ENCODE measurements at places on chromosomes 3 and 15. TPM values are rescaled to one million over a fixed set of nuclear protein-coding genes. Genes with fewer than 3 reads are reported as not detected.

- peaks cover 16% of the 10 kb centered on the region for H3K4me1 ChIP-seq
- DNase-seq, result no peak
- no peak overlapping the region for H3K27ac ChIP-seq
Measured at GRCh38 chr15:48722764-48723661, 77.5 kb upstream of the FBN1 start.

The PKM gene
- 261 TPM for total RNA-seq

The SI gene
- not detected for total RNA-seq

DNA sequence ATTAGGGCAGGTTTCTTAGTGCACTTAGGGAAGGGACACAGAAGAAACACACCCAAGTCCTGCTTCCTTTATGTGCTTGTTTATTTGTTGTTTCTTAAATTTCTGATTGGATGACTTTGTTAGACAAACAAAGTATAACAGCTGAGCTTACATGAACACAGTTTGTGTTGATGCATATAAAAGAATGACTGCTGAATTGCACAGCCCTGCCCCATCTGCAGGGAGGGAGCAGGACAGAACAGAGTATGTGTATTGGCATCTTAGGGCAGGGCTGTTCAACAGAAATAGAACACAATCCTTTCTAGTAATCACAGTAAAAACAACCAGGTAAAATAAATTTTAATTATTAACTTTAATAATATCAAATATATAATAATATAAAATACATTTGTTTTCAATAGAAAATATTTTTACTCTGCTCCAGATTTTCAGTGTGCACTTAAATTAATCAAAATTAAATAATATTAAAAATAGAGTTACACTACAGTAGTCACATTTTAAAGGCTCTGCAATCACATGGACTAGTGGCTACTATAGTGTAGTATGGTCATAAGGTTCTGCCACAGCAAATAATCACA lies 198.4 kb downstream of the ZNF621 start:
- DNase-seq, result no peak
- no peaks in the 10 kb centered on the region for H3K4me1 ChIP-seq
- no peak overlapping the region for H3K27ac ChIP-seq
- H3K4me3 ChIP-seq, result no peak overlapping the region
- H3K36me3 ChIP-seq, result no peaks in the 10 kb centered on the region

DNA sequence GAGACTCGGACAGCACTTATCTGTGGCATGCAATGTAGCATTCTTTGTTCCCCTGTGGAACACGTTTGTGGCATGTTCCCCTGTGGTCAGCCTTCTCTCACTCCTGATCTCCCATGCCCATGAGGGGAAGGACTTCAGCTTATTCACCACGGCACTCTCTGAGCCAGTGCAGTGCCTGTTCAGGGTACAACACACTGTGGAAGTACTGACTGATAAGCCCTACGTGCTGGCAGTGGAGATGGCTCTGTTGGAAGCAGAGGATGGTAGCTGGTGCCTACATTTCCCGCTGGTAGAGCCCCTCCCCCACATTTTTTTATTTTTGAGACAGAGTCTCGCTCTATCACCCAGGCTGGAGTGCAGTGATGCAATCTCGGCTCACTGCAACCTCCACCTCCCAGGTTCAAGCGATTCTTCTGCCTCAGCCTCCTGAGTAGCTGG lies 43.5 kb upstream of the ETV5 start:
- no peaks in the 10 kb centered on the region for H3K36me3 ChIP-seq
- no peak for DNase-seq
- H3K4me1 ChIP-seq, result no peaks in the 10 kb centered on the region
- no peak overlapping the region for H3K27ac ChIP-seq
- H3K27me3 ChIP-seq, result no peaks in the 10 kb centered on the region

- no peaks in the 10 kb centered on the region for H3K36me3 ChIP-seq
- no peak overlapping the region for H3K27ac ChIP-seq
- H3K4me3 ChIP-seq, result no peak overlapping the region
- H3K27me3 ChIP-seq, result no peaks in the 10 kb centered on the region
Measured at GRCh38 chr3:43765521-43765971, 74.8 kb downstream of the ABHD5 start.

The FBXO40 gene
- total RNA-seq, result not detected

DNA sequence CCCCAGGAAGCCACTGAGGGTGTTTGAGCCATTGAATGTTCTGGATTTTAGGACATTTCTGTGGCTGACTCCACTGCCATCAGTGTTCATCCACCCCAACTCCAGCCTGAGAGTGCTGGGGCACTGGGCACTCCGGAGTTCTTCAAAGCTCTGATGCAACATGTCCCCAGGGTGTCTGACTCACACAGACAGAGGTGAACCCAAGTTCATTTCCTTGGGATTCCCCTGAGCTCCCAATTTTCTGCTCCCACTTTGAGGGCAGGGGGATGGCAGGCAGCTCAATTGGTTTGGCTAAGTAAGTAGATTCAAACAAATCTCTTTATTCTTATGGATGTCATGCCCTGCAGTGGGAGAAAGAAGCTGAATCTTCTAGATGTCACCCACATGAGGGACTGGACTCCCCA lies 2.2 kb downstream of the STRA6 start:
- H3K27me3 ChIP-seq, result no peaks in the 10 kb centered on the region
- DNase-seq, result peak; percentile 65
- peaks cover 26% of the 10 kb centered on the region for H3K4me1 ChIP-seq
- H3K27ac ChIP-seq, result no peak overlapping the region

GRCh38 chr15:92384381-92384780 lies 9.3 kb upstream of the ST8SIA2 start:
- H3K27ac ChIP-seq, result no peak overlapping the region
- no peak for DNase-seq
- no peak overlapping the region for H3K4me3 ChIP-seq
- H3K27me3 ChIP-seq, result no peaks in the 10 kb centered on the region

- H3K36me3 ChIP-seq, result peaks cover 25% of the 10 kb centered on the region
- no peaks in the 10 kb centered on the region for H3K4me1 ChIP-seq
- H3K27ac ChIP-seq, result no peak overlapping the region
Measured at GRCh38 chr15:58880320-58880719, 53.2 kb downstream of the SLTM start.

The OSTN gene
- total RNA-seq, result not detected

DNA sequence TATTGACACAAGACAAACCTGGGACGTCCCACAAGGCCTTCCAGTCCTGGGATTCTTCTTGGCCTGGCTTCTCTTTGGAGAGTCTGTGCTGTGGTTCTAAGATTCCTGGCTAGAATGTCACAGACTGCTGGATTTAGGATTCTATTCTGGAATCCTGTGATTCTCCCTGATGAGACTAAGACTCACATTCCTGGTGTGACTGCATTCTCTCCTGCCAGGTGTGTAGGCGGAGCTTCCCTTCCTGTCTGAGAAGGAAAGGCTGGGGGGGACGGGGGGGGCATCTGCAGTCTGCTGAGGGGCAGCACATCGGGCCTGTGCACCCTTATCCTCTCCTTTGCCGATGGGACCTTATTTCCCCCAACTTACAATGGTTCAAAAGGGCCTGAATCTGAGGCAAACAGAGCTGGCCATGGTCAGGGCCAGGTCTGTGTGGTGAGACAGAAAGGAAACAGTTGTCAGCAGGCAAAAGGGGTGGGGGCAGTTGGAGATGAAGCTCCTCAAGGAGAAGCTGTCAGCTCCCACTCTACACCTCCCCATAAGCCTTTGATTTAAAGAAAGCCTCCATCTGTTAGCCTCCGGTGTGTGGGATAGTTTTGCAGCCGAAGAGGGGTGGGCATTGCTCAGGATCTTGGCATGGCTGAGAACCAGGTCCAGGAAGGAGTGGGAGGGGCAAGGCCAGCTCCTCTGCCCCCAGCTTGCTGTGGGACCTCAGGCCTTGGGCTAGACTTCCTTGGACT lies 30.9 kb downstream of the VIPR1 start:
- no peak for DNase-seq
- no peaks in the 10 kb centered on the region for H3K4me1 ChIP-seq
- no peaks in the 10 kb centered on the region for H3K27me3 ChIP-seq
- H3K4me3 ChIP-seq, result no peak overlapping the region

GRCh38 chr3:97485206-97485605 lies 279.4 kb upstream of the ARL6 start:
- no peak overlapping the region for H3K27ac ChIP-seq
- no peaks in the 10 kb centered on the region for H3K4me1 ChIP-seq
- H3K27me3 ChIP-seq, result no peaks in the 10 kb centered on the region
- H3K36me3 ChIP-seq, result no peaks in the 10 kb centered on the region

DNA sequence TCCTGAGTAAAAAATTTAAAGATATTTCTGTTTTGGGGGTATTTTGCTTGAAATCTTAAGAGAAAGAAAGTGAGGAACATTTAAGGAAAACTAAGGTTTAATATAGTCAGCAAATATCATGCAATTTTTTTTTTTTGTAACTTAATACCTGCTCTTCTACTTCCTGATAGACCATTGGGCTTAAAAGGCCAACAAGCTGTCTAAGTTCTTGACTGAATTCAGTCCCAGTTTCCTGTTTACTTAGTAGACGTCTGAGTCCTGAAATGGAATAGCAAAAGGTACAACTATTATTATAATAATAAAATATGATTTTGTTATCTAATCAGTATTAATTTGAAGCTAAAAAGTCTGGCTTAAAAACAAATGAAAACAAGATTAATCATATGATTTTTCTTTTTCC lies 37.9 kb downstream of the IQCB1 start:
- H3K27ac ChIP-seq, result no peak overlapping the region
- H3K4me3 ChIP-seq, result no peak overlapping the region
- H3K36me3 ChIP-seq, result peaks cover 15% of the 10 kb centered on the region
- no peak for DNase-seq
- H3K27me3 ChIP-seq, result no peaks in the 10 kb centered on the region

GRCh38 chr3:9745521-9745920 lies 4.2 kb upstream of the OGG1 start:
- peaks cover 47% of the 10 kb centered on the region for H3K36me3 ChIP-seq
- H3K27me3 ChIP-seq, result no peaks in the 10 kb centered on the region
- no peak for DNase-seq
- H3K4me3 ChIP-seq, result no peak overlapping the region
- H3K4me1 ChIP-seq, result peaks cover 7% of the 10 kb centered on the region

GRCh38 chr15:53978253-53978906 lies at the start of gene UNC13C:
Gene UNC13C (plus strand): TSS chr15:53978441. CDS start chr15:54012904, 34,463 bp downstream.
- H3K36me3 ChIP-seq, result no peaks in the 10 kb centered on the region
- H3K4me3 ChIP-seq, result peak within 1 kb of the TSS; percentile 40
- no peak for DNase-seq
- H3K27me3 ChIP-seq, result peaks cover 10% of the 10 kb centered on the region
- H3K4me1 ChIP-seq, result no peaks in the 10 kb centered on the region

GRCh38 chr3:188571531-188572095 lies 417.7 kb downstream of the LPP start:
- no peaks in the 10 kb centered on the region for H3K36me3 ChIP-seq
- no peak overlapping the region for H3K4me3 ChIP-seq
- no peak for DNase-seq
- H3K4me1 ChIP-seq, result no peaks in the 10 kb centered on the region

DNA sequence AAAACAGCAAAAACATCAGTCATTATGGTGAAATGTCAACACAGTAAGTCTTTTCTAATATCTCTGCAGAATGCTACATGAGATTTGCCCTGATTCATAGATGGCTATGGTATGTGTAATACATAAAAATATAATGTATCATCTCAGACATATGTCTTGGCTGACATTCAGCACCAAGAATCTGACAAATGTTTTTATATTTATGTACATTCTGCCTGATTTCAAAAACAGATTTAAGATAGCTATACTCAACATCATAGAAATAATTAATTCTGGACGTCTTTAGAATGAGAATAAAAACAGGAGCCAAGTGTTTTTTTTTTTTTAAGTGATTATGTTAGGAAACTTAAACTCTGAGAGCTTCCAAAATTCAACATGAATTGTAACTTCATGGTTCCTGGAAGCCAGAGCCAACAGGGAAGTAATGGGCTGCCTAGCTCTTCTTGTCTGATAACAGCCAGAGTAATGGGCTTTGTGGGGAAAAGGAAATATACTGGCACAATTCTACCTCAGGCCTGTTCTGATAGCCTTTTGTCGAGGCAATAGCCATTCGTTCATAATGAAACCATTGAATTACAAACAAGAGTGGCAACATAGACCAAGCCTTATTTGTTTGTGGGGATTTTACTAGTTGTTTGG lies 184.4 kb downstream of the VGLL4 start:
- no peak for DNase-seq
- no peak overlapping the region for H3K27ac ChIP-seq
- no peaks in the 10 kb centered on the region for H3K27me3 ChIP-seq
- H3K36me3 ChIP-seq, result no peaks in the 10 kb centered on the region
- H3K4me3 ChIP-seq, result no peak overlapping the region
- H3K4me1 ChIP-seq, result no peaks in the 10 kb centered on the region

The LRRC31 gene
- not detected for total RNA-seq

The PPP1R14D gene
- not detected for total RNA-seq

DNA sequence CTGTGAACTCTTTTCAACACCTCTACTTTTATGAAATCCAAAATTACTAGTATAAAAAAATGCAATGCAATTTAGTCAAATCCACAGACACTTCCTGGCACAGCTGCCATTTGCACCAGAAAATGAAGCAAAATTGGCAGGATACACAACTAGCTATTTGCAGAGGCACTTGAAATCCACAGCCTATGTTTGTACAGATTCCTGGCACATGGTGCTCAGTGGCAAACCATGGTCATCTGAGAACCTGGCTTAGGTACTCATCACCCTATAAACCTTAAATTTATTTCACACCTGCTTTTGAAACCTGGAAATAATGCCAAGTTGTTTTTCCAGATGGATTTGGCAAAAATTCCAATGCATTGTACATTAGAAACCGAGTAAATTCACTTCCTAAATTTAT lies 20.2 kb upstream of the PPM1L start:
- H3K36me3 ChIP-seq, result no peaks in the 10 kb centered on the region
- no peak overlapping the region for H3K27ac ChIP-seq
- H3K4me3 ChIP-seq, result no peak overlapping the region
- no peaks in the 10 kb centered on the region for H3K4me1 ChIP-seq
- no peak for DNase-seq
- H3K27me3 ChIP-seq, result no peaks in the 10 kb centered on the region

The ANKRD34C gene
- not detected for total RNA-seq

The OR5K2 gene
- total RNA-seq, result not detected

DNA sequence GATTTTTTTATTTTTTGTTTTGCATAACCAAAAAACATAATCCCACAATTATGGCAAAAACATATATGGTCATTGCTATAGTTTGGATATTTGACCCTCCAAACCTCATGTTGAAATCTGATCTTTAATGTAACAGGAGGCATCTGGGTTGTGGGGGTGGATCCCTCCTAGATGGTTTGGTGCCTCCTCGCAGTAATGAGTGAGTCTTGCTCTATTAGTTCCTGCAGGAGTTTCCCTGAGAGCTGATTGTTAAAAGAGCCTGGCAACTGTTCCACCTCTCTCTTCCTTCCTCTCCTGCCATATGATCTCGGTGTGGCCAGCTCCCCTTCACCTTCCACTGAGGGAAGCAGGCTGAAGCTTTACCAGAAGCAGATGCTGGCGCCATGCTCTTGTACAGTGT lies 33.2 kb upstream of the TRIM59 start:
- H3K4me1 ChIP-seq, result no peaks in the 10 kb centered on the region
- DNase-seq, result no peak
- H3K27me3 ChIP-seq, result no peaks in the 10 kb centered on the region
- H3K27ac ChIP-seq, result no peak overlapping the region
- H3K36me3 ChIP-seq, result no peaks in the 10 kb centered on the region
- no peak overlapping the region for H3K4me3 ChIP-seq

GRCh38 chr15:72749700-72750099 lies 33.9 kb downstream of the ADPGK start:
- H3K4me3 ChIP-seq, result no peak overlapping the region
- no peak overlapping the region for H3K27ac ChIP-seq
- DNase-seq, result no peak
- H3K27me3 ChIP-seq, result no peaks in the 10 kb centered on the region

GRCh38 chr3:124584552-124585391 lies 145.5 kb upstream of the UMPS start:
- H3K4me1 ChIP-seq, result peaks cover 9% of the 10 kb centered on the region
- no peaks in the 10 kb centered on the region for H3K27me3 ChIP-seq
- peak overlapping the region; percentile 55 for H3K4me3 ChIP-seq

The TUBGCP4 gene
- total RNA-seq, result 13.6 TPM
